ENCODE measurements at places on chromosomes 3 and 15.

DNA sequence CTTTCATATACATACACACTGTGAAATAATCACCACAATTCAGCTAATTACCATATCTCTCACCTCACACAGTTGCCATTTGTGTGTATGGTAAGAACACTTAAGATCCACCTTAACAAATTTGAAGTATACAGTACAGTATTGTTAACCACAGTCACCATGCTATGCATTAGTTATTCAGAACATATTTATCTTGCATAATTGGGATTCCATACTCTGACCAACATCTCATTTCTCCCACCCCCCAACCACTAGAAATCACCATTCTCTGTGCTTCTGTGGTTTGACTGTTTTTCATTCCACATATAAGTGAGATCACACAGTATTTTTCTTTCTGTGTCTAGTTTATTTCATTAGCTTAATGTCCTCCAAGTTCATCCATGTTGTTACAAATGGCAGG lies 247.7 kb upstream of the CTNNB1 start:
- no peak for DNase-seq

DNA sequence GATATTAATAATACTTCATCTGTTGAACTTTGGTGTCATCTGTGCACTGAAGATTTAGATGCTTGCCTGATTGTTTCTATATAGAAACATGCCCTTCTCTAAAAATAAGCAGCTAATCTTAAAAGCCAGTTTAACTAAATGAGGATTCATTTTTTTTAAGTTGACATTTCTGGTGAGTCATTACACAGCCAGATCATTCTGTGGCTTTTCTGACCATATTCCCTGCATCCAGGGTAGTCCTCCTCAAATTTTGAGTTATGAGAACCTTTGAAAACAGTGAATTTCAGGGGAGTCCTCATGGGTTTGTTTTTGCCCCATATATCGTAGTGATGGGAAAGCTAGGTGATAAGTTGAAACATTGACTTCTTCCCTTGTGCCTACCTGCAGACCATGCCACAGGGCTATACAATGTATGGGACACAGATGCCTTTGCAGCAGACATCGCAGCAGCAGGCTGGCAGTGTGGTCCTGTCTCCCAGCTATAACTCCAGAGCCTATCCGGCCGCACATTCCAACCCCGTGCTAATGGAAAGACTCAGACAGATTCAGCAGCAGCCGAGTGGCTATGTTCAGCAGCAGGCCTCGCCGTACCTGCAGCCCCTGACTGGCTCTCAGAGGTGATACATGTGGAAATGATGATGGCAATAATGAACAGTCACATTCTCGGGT lies 26.5 kb upstream of the P2RY12 start:
- no peak for DNase-seq

DNA sequence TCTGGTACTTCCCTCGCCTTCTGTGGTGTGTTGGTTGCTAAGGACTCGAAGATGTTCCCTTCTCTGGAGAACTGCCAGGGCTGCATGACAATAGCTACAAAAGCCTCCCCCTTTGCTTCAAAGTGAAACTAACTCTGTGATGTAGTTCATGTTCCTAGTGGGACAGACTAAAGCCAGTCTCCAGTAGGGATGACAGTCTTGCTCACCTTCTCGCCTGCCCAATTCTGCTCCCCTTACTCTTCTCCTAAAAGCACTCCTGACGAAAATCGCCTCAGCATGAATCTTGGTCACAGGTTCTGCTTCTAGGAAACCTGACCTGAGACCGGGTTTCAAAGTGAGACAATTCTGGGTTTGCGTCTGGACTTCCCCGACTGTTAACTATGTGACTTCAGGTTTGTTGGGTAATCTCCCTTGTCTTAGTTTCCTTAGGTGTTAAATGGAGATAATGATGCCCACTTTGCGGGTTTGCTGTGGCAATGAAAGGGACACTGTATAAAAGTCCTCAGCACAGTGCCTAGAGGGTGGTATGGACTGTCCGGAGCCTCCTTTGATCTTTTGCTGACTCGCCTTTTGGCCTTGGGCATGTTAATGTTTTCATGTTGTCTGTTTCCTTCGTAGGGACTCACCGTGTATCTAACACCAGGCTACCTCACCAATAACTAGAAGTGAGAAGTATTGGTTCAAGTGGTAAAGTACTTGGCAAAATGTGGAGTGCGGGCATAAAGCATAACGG lies 24.9 kb upstream of the THRB start:
- DNase-seq, result no peak

DNA sequence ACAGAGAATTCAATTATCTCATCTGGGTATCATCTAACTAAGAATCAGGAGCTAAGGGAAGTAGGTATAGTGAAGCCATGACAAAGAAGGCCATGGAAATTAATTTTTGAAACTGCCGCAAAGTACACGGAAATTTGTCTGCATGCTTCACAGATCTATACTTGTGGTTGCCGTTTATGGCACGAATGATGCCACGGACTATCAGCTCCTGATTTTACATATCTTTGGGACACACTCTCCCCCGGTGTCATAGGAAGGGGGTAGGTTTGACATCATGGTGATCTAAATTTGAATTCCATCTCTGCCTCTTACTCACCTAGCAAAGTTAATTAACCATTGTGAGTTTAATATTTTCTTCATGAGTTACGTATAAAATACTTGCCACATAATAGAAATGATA lies 14.0 kb downstream of the ARPP21 start:
- no peak for DNase-seq

GRCh38 chr3:27312044-27312668 lies 57.0 kb downstream of the NEK10 start:
- DNase-seq, result no peak

DNA sequence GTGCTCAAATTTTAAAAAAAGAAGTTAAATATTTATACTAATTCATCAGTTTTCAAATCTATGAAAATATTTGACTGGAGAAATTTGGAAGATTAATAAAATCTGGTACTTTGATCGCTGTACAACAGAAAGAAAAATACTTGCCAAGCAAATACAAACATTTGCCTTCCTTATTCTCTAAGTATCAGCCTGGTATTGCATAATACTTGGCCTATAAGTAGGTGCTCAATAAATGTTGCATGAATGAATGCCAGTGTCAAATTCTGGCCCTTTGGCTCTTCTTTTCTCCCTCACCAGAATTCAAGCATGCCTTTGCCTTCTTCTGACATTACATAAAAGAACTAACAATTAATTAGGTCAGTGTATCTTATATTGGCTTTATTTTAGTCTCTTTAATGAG lies 601.7 kb upstream of the GBE1 start:
- DNase-seq, result no peak

- DNase-seq, result no peak
Measured at GRCh38 chr3:126060613-126061145, 23.2 kb downstream of the SLC41A3 start.

- DNase-seq, result no peak
Measured at GRCh38 chr3:110749006-110749405, 322.6 kb upstream of the NECTIN3 start.

DNA sequence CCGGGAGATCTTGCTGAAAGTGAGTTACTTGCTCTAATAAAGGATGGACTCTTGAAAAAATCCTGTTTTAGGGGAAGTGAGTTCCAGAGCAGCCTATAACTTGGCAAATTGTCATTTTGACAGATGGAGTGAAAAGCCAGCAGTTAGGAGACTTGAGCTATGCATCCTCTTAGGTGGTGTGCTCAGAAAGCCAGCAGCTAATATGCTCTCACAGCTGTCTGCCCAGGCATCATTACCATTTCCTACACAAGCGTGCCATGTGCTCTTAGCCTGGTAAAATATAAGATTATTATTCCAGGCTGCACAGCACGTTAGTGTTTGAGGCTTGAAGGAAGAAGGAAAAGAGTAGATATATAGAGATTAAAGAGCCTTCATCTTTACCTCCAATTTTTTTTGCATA lies 151.0 kb downstream of the CHL1 start:
- no peak for DNase-seq

DNA sequence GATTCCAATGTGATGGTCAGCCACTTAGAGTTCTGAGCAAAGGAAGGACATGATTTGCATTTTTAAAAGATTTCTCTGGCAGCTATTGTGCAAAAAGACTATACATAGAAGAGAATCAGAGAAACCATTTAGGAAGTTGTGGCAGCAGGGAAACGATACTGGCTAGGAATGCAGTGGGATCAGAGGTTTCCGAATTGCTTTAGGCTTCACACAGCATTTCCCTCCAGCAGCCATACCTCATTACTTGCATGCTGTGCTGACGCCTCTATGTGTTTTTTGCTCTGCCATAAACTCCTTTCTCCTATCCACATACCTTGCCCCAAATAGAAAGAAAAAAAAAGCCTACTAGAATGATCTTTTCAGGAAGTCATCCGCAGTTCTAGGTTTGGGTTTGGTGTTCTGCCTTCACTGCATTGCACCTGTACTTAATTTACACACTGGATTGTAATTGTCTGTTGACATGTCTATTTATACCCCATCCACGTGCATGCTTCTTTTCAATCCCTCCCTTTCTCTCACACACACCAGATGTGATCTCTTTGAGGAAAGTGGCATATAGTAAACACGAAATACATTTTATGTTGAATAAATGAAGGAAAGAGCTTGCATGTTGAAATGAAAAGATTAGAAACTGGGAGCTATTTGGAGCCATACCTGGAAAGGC lies 860.3 kb upstream of the SEMA6D start:
- DNase-seq, result no peak

- no peak for DNase-seq
Measured at GRCh38 chr15:69802432-69802831, 295.3 kb downstream of the TLE3 start.
